ENCODE measurements at places on chromosomes 11 and 22. TPM values are rescaled to one million over a fixed set of nuclear protein-coding genes. Genes with fewer than 3 reads are reported as not detected.

The DEFB131B gene
- total RNA-seq = not detected

The SH3BP1 gene
- total RNA-seq = 14.8 TPM

The TEX12 gene
- total RNA-seq = 0.74 TPM

The DEUP1 gene
- total RNA-seq = 2.4 TPM

The YPEL1 gene
- total RNA-seq = 15.1 TPM

Measured in lung (tissue), 17 donors.